ENCODE measurements at places on chromosomes 11 and 22. TPM values are rescaled to one million over a fixed set of nuclear protein-coding genes. Genes with fewer than 3 reads are reported as not detected.

DNA sequence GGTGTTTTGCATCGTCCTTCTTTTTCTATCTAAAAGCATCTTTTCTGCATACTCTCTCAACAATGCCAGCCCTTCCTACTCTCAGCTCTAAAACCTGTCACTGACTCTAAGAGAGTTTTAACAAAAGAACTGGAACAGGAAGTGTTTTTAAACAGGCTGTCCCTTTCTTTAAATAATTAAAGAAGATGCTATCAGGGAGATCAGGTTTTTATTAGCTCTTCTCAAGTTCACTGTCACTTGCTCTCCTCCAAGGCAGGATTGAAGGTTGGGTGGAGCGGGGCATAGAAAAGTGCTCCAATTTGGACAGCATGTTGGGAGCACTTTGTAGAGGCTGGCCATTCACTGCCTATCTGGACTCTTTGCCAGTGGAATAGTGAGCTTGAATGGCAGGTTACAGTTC lies 56.4 kb upstream of the BARX2 start:
- no peak for DNase-seq

DNA sequence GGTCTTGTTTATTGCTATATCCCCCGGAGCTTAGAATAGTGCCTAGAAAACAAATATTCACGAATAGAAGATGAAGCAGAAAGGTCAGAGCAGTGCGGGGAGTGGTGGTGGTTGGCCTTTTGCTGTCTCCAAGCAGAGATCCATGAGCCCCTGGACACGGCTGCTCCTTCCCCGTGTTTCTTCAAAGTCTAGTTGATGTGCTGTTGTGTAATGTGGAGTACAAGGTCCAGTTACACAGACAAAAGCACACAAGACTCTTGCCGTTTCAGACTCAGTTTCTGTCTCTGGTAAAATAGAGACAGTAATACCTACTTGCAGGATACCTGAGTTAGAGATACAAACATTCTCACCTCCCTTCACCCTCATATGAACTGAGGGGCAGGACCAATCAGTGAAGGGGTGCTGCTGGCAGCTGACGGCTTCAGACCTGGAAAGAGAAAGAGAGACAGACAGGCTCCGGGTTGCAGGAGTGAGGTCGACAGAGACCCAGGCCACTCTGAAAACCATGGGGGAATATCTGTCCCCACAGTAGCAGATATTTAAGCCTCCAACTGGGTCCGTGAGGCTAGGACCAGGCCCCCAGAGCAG lies 56.2 kb downstream of the RASSF10 start:
- no peak for DNase-seq

GRCh38 chr11:69381681-69382130 lies 87.8 kb downstream of the MYEOV start:
- no peak for DNase-seq

GRCh38 chr11:69078930-69079605 lies 30.3 kb downstream of the TPCN2 start:
- DNase-seq, result no peak

GRCh38 chr22:25709758-25710157 lies 32.2 kb upstream of the MYO18B start:
- DNase-seq, result no peak

GRCh38 chr11:71136095-71136845 lies 116.1 kb downstream of the SHANK2 start:
- no peak for DNase-seq

DNA sequence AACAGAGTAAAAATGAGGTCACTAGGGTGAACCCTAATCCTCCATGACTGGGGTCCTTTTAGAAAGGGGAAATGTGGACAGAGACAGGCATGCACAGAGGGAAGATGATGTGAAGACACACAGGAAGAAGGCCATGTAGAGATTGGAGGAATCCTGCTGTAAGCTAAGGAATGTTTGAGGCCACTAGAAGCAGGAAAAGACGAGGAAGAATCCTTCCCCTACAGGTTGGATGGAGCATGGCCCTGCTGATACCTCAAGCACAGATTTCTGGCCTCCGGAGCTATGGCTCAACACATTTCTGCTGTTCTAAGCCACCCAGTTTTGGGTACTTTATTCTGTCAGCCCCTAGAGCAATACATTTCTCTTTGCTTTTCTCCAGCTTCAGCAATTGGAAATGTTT lies 486.9 kb downstream of the MIAT start:
- DNase-seq, result no peak

- DNase-seq, result no peak
These were observed 99.5 kb downstream of the SNX19 start for GRCh38 chr11:130816546-130817329.

SLC22A8 gene
- total RNA-seq, result not detected

ST13 gene
- total RNA-seq, result 216 TPM

THY1 gene
- total RNA-seq, result 4.5 TPM

CFAP300 gene
- 9.7 TPM for total RNA-seq

C22orf42 gene
- not detected for total RNA-seq
